ENCODE measurements at places on chromosomes 7 and 10.

DNA sequence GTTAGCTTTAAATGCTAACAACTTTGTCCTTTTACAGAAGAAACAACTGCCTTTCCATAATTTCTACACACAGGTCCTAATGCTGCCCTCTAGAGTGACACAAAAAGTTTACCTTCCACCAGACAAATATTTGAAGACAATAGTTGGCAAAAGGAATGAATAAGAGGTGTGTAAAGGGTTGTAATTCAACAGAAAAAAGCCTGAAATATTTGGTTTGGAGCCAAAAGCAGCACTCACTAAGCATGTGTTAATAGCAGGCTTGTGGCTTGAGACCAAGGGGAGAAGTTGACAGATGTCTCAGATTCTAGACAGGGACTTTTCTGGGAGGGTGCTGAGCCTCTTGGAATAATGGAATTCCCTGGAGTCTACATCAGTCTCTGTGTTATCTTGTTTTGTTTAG, 156.2 kb upstream of the GALNT17 start:
- no peak for DNase-seq

- no peak for DNase-seq
Observed at GRCh38 chr10:84291384-84291783, 37.0 kb upstream of the CCSER2 start.

DNA sequence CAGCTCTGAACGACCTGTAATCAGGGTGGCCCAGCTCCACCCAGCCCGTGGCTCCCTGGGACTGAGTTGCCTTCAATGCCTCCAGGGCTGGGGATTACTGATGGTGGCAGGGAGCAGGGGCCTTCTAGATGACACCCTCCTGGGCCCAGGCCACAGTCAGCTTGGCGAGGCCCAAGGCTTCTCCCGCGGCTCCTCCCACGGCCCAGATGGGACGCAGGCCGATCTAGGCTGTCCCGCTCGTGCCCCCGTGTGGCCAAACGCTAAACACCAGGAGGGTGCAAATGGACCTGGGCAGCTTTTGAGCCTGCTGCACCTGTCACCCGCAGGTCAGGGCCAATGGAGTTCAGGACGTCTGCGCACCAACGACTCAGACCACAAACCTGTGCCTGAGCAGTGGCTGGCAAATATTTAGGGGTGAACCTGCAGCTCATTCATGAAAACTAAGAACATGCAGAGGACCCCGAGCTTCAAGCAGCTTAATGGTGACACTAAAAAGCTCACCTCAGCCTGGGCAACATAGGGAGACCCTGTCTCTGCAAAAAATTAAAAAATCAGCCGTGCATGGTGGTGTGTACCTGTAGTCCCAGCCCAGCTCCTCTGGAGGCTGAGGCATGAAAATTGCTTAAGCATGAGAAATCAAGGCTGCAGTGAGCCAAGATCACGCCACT, 43.2 kb downstream of the ASB13 start:
- DNase-seq, result peak; percentile 74

DNA sequence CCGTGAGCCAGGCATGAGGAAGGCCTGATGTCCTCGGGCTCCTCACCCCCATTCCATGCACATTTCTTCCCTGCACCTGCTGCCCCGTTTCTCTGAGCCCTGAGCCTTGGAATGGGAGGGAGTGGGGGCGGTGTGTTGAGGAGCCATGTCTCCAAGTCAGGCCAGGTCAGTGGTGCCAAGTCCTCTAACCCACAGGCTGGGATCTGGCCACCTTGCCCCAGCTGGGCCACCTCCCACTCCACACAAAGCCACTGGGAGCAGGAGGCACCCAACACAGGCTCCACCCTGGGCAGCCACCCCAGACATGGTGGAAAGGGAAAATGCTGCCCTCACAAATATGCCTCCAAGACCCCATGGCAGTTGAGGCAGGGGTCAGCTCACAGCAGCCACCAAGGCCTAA, 27.7 kb downstream of the ZCCHC24 start:
- DNase-seq, result no peak

DNA sequence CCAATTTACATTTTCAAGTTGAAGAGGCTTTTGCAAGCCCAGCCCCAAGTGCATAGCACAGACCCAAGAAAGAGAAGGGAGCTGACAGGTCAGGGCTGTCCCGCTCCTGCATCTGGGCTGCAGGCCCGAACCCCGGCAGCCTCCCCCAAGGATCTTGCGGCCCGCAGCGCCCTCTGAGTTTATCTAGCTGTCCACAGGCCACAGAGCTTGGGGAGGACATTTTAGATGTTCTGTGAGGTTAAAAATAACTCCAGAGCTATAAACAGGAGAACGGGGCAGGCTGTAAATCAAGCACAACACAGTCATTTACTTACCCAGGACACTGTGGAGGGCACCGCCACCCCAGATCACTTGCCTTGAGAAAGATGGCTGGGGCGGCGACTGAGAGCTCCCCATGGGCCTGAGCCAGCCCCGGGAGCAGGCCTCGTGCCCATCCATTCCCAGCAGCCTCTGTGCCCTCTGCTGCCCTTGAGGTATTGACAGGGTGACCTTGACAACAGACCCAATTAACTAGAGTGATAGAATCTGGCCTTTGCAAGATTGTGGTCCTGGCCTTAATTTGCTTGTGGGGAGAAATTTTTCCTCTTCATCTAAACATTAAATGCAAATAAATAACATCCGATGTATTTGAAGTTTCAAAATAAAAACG, 563.0 kb downstream of the TCERG1L start:
- no peak for DNase-seq

DNA sequence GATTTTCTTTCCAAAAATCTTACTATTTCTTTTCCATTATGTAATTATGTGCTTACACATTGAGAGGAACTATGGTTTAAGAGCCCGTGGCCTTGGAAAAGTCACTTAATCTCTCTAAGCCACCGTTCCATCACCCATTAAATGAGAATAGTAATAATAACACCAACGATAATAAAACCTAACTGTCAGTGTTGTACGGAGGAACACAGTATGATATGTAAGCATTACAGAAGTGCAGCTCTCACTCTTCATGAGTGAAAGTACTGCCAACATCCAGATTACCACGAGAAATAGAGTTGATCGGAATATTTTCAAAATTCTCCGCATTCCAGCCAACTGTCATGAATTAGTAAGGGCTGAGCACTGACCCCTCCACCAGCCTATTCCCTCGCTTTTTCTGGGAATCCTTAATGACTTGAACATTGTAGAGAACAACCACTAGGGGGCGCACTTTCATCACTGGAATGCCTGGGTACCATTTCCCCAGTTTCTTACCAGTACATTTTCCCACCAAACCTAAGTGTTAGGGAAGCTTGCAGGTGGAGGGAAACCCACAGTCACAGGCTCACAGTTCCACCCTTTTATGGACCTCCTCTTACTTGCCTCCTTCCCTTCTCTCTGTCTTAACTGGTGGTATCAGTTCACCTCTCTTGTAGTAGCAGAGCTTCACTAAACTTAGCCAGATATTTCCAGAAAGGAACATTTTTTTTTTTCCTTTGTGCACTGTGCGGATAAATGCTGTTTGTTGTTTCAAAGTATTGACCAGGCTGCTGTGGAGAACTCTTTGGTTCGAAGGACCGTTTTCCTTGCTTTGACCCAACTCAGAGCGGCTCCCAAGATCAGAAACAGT, 27.8 kb downstream of the NKX2-3 start:
- peak; percentile 1 for DNase-seq

Data from NCI-H1436 (cell line).